NCI-H1048 (cell line): ENCODE measurements at places on chromosomes 11 and 22.

DNA sequence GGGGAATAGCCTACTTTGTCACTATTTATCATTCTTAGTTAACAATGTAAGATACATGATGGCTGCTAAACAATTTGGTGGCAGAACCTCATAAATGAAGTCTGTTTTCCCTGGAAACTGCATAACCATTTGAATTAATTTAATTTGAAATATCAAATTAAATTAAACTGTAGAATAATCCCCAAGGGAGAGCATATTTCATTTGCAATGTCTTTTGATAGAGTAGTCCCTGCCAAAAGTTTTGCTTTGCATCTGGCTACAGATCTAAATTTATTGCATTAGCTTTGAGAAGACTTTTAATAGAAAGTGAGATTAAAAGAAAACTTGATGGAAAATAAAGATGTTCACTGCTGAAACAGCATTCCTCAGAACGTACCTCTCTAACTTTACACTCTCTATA is 246.6 kb downstream of the KIRREL3 start:
- no peak for DNase-seq

DNA sequence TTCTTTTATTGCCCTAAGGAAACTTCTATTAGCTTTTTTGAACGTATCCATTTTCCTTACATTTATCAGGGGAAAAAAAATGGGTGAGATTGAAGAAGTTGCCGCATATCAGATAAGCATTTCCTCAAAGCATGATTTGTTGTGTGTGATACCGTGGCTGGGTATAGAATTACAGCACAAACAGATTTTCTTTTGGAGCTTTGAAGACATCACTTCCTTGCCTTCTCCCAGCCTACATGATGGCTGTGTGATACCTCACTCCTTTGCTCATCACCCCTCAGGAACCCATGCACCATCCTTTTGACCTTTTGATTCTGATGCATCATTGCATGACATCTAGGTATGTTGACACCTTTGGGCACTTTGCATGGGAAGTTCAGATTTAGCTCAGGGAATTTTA is 1155.3 kb downstream of the BRD1 start:
- no peak for DNase-seq

GRCh38 chr11:3841426-3842350 is 929 bp upstream of the RHOG start:
- DNase-seq: no peak

- DNase-seq: no peak
Observed at GRCh38 chr11:11909727-11910126, 68.0 kb downstream of the USP47 start.

GRCh38 chr11:111456859-111457730 is 55.1 kb downstream of the BTG4 start:
- no peak for DNase-seq

- DNase-seq: no peak
Observed at GRCh38 chr11:119207415-119207960, 1.3 kb downstream of the CBL start.

- DNase-seq: no peak
Observed at GRCh38 chr11:1507381-1508140, 21.0 kb upstream of the MOB2 start.

DNA sequence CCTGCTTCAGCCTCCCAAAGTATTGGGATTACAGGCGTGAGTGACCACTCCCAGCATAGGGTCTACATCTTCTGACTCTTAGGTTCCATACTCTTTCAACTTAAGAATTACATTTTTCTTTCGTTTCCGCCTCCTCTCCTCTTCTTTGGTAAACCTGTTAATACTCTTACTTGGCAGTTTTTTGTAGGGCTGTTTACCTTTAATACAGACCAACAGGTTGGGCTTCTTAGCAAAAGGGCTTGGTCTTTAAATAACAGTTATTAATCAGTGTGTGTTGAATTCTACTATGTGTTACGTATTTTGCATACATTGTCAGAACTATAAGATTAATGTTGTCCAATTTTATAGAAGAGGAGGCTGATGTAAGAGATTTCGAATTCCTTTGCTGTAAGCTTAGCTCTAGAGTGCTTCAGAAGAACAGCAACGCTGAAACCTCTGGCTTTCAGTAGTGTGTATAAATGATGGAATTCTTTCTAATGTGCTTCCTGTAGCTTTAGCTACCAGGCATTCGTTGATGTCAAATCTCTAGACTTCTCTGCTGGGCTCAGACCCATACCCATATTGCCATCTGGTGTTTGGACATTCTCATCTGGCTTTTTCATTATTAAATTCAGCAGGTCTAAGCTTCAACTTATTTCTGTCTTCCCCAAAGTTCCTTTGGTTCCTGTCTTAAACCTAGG is 3.1 kb downstream of the FDX1 start:
- no peak for DNase-seq

GRCh38 chr11:13767471-13767870 is 99.0 kb downstream of the FAR1 start:
- DNase-seq: no peak

- no peak for DNase-seq
Observed at GRCh38 chr22:30250661-30251267, 4.2 kb upstream of the LIF start.

GRCh38 chr11:30317030-30317429 is 5.9 kb upstream of the ARL14EP start:
- no peak for DNase-seq
